Stimulated activated CD4-positive, alpha-beta T cell treated with anti-CD3 and anti-CD28 coated beads, Interleukin-15, amount 100 ng/mL, for 1 hour (primary cell): ENCODE measurements at places on chromosomes 2 and 18.
A peak's percentile ranks its signal among the peaks of the same experiment; 100 is the strongest.

- no peak for DNase-seq
These were observed 169.0 kb downstream of the MYCN start for GRCh38 chr2:16109368-16109820.

- no peak for DNase-seq
These were observed 158.1 kb downstream of the RBM43 start for GRCh38 chr2:151103551-151103950.

- DNase-seq = peak; percentile 48
These were observed at the start of gene MTLN for GRCh38 chr2:110211938-110212858. MTLN (minus strand) TSS chr2:110212547; CDS start chr2:110212525, 22 bp downstream.

GRCh38 chr2:200405599-200406298 lies 99.3 kb downstream of the SPATS2L start:
- DNase-seq = no peak

- no peak for DNase-seq
These were observed 245.8 kb upstream of the SLC39A10 start for GRCh38 chr2:195411219-195411687.

DNA sequence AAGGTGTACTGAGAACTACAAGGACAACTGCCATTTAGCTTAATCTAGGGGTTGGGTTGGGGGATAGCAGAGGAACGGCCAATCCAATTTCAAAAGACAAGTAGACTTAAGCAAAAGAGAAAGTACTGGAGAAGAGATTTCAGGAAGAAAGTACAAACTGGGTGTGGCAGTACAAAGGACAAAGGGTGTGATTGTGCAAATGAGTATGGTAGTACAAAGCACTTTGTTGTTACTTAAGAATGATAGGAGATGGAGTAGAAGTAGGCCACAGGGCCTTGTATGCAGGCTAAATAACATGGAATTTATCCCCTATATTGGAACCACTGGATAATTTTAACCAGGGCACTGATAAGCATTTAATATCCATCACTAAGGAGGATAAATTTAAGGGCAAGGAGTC lies 4.7 kb upstream of the ORC2 start:
- no peak for DNase-seq

DNA sequence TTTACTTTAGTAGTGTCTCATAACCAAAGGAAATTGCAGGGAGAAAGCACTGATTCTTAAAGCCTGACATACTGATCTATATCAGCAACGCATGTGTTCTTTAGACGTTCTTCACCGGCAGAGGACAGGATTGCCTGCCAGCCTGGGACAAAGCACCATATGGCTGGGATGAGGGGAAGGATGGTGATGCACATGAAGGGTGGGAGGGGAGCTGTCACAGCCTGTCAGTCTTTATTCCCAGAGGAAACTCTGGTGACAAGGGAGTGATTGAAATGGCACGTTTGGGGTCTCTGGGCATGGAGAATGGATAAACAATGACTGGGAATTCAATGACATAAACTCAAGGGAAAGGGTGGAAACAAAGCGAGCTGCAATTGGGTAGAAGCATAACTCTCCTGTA lies 808.1 kb downstream of the DCC start:
- no peak for DNase-seq

GRCh38 chr2:45212953-45213635 lies 203.8 kb upstream of the SIX2 start:
- no peak for DNase-seq

DNA sequence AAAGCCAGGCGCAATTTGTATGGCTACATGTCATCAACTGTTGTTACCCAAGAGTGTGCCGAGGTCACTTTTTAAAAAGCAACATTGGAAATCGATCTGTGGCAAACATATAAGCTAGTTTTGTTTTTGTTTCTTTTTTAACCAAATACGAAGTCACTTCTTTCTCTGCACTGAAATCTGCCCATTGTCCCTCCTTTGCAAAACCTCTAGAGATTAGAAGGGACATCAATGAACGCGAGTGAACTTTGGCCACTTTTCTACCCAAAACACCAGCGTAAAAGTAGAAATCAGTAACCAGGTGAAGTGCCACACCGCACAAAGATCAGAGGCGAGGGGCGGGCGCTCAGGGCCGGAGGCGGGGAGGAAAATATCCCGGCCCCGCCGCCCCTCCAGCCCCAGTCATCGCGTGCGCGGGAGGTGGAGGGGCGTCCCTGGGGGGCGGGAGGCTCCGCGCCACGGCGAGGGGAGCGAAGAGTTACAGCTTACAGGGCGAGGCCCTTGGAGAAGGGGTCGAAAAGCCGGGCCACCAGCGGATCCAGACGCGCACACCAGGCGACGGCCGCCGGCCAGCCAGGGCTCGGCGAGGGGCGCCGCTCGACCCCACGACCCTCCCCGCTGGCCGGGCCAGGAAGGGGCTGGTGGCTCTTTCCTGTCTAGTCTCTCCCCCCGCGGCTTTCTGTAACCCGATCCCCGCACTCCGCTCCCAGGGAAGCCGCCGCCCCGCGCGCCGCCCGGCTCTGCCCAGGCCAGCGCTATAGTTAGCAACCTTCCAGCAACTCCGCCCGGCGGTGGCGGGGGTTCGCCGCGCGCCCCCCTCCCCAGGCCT lies 993 bp downstream of the RBMS1 start:
- DNase-seq = peak; percentile 34

GRCh38 chr2:20514596-20515269 lies 67.9 kb downstream of the RHOB start:
- no peak for DNase-seq

- DNase-seq = no peak
These were observed 62.8 kb downstream of the DTNA start for GRCh38 chr18:34772887-34773286.

DNA sequence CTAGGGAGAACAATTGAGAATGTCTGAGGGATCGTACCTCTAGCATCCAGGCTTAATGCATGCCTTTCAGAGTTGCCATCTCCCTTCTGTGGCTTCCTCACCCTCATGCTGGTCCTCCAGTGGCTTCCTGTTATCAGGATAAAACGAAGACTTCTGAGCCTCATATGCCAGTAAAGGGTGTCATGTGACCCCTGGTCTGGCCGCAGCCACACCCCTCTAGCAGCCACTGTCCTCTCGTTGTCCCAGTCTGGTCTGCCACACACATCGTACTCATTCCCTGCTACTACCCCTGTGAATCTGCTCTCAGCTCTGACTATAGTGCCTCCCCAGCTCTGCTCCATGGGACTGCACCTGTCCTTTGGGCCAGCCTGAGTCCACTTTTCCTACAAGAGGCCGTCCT lies 62.6 kb upstream of the TMEM177 start:
- DNase-seq = no peak

GRCh38 chr2:111161971-111162370 lies 41.3 kb downstream of the BCL2L11 start:
- DNase-seq = no peak

DNA sequence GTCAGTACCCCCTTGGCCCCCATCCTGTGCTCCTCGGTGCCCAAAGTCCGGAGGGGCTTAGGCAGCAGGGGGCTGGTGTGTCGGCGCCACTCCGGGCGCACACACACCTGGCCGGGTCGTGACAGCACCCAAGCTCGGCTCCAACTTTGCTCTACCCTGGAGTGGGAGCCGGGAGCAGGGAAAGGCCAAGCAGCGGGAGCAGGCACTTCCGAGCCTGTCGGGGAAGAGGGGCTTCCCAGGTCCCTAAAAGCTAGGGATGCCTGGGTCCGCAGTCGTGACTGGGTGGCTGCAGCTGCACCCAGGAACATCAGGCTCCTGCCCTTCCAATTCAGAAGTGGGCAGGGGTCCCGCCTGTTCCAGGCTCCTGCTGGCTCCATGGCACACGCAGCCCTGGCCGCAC lies 48.4 kb downstream of the PAPOLG start:
- no peak for DNase-seq

- DNase-seq = peak; percentile 47
These were observed 901 bp downstream of the ICA1L start for GRCh38 chr2:202870431-202871299.

DNA sequence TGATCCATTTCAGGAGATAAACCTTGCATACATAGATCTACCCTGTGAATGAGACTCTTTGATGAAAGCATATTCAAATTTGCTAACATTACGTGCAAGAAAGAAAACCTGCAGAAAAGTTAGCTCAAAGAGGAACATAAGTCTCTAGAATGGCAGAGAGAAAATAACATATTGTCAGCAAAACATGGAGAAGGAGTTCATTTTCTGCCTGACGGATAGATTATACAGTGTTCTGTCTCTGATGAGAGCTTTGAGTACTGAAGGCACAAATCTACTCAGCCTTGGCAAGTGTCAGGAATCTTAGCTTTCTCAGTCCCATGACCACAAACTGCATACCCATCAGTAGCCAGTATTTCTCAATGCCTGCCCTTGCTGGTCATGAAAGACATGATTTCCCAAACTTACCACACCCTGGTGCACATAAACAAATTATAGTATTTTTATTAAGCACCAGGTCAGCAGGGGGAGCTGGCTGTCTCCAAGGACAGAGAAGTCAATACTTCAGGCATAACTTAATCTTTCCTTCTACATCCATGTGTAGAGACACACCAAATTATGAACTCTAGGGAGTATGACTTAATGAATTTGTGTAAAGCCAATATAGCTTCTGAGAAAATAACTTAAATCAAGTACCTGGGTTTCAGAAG lies 401.2 kb upstream of the SOX11 start:
- DNase-seq = no peak

DNA sequence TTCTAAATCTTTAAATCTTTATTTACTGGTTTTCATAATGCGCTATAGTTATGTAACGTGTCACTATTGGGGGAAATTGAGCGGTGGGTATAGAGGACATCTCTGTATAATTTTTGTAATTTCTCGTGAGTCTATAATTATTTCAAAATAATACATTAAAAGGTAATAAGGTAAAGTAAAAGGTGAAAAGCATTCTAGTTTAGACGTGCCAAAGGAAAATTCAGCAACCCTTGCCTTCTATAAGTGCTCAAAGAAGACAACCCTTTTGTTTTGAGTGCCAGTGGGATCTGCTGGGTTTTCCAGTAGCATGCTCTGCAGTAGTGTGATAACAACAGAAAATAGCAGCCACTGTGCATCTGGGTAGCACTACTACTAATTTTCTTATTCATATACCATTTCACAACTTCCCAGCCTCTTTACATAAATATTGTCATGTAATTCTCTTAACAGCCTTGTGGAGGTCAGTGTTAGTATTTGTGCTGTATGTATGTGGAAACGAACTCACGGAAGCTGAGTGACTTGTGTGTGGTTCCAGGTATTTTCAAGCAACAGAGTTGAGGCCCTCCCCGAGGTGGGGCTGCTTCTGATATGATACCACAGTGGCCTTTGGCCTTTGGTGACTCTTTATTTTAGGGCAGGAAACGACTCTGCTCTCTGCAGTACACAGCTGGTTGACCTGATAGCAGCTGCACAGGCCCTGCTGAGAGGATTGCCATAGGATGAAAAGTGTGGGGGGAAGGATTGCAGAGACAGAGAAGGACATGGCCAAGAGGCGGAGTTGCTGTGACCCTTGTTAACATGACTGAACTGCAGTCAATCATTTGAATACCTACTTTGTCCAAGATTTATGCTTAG lies 104.5 kb downstream of the TDRD15 start:
- DNase-seq = no peak

DNA sequence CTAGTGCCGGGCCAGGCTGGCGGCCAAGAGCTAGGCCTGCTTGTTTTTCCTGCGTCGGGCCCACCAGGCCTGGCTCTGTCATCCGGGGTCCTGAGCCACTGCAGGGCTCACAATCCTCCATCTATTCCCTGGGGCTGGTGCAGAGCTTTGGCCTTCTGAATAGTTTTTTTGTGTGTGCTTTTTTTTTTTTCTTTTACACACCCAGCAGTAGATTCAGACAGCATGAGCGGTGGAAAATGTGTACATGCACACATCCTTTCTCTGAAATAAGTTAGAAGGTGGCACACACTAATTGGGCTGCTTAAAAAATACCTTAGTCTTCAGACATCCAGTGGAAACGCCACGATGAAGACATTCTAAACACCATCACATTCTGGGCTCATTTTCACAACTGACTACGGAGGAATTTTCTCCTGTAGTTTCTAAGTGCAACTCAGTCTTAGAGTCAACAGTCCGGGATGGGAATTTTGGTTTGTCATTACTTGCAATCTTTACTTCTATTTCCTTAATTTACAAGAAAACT lies 6.1 kb downstream of the ZFP36L2 start:
- no peak for DNase-seq

DNA sequence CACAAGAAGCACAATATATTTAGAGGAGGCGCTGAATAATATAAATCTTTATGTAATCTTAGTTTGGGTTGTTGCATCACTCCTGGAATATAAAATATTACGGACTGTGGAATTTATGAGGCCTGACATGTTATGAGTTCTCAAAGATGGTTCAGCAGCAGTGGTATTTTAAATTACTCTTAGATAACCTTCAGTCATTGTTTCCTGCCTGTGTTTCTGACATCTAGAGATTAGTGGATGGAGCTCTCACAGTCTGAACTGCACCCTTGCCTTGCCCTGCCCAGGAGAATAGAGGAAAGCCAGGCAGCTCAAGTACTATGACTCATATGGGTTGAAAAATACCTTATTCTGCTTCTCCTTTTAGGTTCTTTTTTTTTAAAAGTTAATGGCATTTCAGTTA lies 70.0 kb downstream of the ACSL3 start:
- no peak for DNase-seq

GRCh38 chr2:100703739-100704138 lies 116.2 kb upstream of the NPAS2 start:
- DNase-seq = no peak

DNA sequence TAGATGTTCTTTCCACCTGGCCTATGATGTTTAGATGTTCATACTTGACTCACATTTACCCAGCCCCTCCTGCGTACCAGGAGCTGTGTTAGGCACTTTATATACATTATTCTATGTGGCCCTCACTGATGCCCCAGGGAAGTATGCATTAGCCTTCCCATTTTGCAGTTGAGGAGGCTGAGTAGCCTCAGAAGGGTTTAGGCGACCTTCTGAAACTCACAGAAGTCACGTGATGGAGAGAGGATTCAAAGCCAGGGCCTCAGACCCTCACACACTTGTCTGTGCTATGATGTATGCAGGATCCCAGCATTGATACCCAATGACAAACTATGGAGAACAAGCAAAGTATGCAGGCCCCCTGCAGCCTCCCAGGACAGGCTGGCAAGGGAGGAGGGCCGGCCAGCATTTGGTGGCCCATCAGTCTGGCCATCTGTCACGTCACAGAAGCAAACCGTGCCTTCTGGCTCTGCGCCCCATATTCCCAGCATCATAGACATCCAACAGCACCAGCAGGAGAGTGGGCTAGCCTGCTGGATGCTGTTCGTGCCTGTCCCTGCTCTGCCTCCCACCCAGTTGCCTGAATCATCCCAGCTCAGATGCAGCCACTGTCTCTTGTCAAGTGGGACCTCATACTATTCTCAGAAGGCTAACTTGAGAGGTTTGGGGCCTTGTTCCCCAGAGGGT lies 33.6 kb downstream of the EHD3 start:
- no peak for DNase-seq

DNA sequence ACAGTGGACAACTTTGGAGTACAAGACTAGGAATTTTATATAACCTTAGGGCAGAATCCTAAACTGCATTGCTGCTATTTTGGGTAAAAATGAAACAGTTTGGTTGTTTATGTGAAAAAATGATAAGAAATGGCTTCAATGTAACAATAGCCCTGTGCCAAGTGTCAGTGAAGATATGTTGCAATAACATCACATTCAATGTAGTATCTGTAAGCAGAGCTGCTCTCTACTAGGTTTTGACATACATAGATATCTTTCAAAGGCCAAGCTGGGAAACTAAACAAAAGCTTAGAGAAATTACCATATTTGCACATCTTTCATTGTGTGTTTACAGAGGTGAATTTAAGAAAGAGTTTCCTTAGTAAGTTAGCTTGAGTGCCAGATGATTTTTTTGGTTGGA lies 135.0 kb upstream of the DOK6 start:
- no peak for DNase-seq

- DNase-seq = no peak
These were observed 27.0 kb downstream of the GCA start for GRCh38 chr2:162370931-162371330.
